ENCODE measurements at places on chromosomes 16 and 17.

GRCh38 chr17:57375770-57376225, 119.5 kb downstream of the MSI2 start:
- no peak for DNase-seq

DNA sequence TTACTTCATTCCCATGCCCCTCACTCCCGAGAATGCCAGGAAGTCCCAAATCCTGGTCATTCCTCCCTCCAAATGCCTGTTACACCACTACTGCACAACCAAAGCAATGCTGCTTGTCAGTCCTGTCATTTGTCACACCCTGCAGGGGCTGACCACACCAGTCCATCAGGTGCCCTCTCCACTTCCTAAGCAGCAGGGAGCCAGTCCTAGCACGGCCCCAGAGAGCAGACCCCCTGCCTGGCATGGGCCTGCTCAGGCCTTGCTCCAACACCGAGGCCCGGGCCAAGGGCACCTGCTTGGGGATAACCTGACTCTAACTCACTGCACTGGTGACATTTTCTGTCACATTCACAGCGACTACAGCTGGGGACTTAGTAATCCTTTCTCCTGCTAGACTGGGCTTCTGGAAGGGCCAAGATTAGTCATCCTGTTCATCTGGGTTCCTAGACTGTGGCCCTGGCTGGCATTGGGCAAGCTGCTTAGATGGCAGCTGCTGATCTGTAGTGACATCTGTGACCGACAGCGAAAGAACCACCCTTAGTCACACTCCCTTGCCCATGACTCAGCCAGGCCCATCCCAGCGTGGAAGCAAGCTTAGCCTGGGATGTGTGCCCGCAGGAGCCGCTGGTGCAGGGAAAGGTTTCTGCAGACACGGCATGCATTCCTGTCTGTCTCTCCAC, 5.4 kb downstream of the ALYREF start:
- peak; percentile 91 for DNase-seq

GRCh38 chr17:73819440-73820395, 175.5 kb upstream of the SDK2 start:
- DNase-seq, result no peak

GRCh38 chr16:66251476-66252160, 114.9 kb upstream of the CDH5 start:
- no peak for DNase-seq

GRCh38 chr17:43517615-43518386, 28.3 kb downstream of the ETV4 start:
- DNase-seq, result no peak

- DNase-seq, result no peak
Measured at GRCh38 chr17:47301831-47302230, 21.9 kb upstream of the EFCAB13 start.

- DNase-seq, result peak; percentile 4
Measured at GRCh38 chr16:55257966-55258613, 65.9 kb upstream of the IRX6 start.

- peak; percentile 16 for DNase-seq
Measured at GRCh38 chr16:70250748-70251628, 752 bp downstream of the EXOSC6 start.

DNA sequence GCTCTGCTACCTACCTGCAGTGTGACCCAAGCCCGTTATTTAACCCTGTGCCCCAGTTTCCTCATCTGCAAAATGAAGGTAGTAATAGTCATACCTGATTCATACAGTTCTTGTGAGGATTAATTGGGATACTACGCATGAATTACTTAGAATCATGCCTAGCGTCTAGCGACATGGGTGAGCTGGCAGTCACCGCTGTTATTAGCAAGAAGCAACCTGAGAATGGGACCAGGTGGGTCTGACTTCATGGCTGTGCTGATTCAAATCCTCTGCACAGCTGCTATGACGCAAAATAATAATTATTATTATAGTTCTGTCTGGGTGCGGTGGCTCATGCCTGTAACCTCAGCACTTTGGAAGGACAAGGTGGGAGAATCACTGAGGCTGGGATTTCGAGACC, 7.9 kb downstream of the SOCS1 start:
- no peak for DNase-seq

GRCh38 chr16:49665482-49666230, 190.3 kb downstream of the ZNF423 start:
- DNase-seq, result no peak

Data from renal cortical epithelial cell (primary cell).